Small intestine (tissue), 16 donors: ENCODE measurements at places on chromosomes 2 and 18. TPM values are rescaled to one million over a fixed set of nuclear protein-coding genes. Genes with fewer than 3 reads are reported as not detected.
A peak's percentile ranks its signal among the peaks of the same experiment; 100 is the strongest.

- H3K4me1 ChIP-seq = no peaks in the 10 kb centered on the region
- no peaks in the 10 kb centered on the region for H3K36me3 ChIP-seq
- no peak for DNase-seq
- no peak overlapping the region for H3K4me3 ChIP-seq
- H3K27me3 ChIP-seq = no peaks in the 10 kb centered on the region
- no peak overlapping the region for H3K27ac ChIP-seq
These were observed 924.7 kb downstream of the SUCLG1 start for GRCh38 chr2:83534416-83534815.

PJVK gene
- not detected for polyA plus RNA-seq

DNA sequence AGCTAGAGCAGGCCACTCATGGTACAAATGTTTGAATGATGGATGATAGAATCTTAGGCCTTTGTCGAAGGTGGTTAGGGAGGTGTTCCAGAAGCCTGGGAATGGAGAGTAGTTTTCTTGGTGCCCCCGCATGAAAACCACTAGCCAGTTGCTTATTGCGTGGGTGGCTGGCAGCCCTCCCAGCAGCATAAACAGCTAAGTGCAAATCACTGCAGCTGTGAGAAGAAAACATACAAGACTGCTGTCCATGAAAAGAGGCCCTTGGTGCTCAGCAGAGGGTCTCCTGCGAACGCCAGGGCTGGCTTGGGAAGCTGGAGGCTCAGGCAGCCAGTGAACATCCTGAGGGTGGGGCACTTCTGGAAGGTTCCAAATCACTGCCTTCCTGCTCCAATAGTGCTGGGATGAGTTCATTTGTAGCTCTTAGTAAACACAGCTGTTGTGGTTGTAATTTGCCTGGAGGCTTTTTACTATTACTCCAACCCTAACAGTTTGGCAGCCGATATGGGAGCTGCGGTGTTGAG is 118.8 kb downstream of the MGAT5 start:
- no peaks in the 10 kb centered on the region for H3K27me3 ChIP-seq
- no peak overlapping the region for H3K27ac ChIP-seq
- H3K4me3 ChIP-seq = no peak overlapping the region
- H3K36me3 ChIP-seq = peaks cover 8% of the 10 kb centered on the region
- H3K4me1 ChIP-seq = no peaks in the 10 kb centered on the region

GRCh38 chr2:166716968-166717367 is 171.3 kb upstream of the XIRP2 start:
- H3K36me3 ChIP-seq = no peaks in the 10 kb centered on the region
- no peaks in the 10 kb centered on the region for H3K4me1 ChIP-seq
- H3K27me3 ChIP-seq = no peaks in the 10 kb centered on the region
- no peak overlapping the region for H3K4me3 ChIP-seq
- H3K27ac ChIP-seq = no peak overlapping the region
- DNase-seq = no peak

DNA sequence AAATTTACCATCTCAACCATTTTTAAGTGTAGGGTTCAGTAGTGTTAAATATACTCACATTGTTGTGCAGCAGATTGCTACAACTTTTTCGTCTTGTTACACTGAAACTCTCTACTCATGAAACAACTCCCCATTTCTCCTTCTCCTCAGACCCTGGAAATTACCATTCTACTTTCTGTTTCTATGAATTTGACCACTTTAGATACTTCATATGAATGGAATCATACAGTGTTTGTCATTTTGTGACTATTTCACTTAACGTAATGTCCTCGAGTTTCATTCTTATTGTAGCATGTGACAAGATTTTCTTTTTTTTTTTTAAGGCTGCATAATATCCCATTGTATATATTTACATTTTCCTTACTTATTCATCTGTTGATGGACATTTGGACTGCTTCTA is 203.8 kb downstream of the PLCL1 start:
- no peak for DNase-seq
- H3K4me3 ChIP-seq = no peak overlapping the region
- H3K27me3 ChIP-seq = no peaks in the 10 kb centered on the region
- H3K36me3 ChIP-seq = no peaks in the 10 kb centered on the region
- H3K4me1 ChIP-seq = no peaks in the 10 kb centered on the region

DNA sequence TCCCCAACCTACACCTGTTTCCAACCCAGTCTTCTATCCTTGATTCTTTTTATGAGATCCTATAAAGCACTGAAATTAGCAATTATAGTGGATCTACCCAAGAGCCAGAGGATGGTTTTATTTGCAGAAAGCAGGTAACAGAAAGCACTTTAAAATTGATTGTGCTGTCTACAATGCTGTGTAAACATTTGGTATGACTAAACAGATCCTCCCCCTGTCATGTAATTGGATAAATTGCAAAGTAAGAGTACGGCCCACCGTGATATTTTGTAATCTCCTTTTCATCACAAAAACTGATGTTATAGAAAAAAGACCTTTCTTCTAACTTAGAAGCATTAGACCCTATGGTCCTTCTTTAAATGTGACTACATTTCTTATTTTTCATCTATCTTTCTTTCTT is 11.3 kb upstream of the PPP3R1 start:
- H3K27me3 ChIP-seq = no peaks in the 10 kb centered on the region
- no peak overlapping the region for H3K27ac ChIP-seq
- no peaks in the 10 kb centered on the region for H3K36me3 ChIP-seq
- no peaks in the 10 kb centered on the region for H3K4me1 ChIP-seq
- DNase-seq = no peak
- H3K4me3 ChIP-seq = no peak overlapping the region

SLC16A14 gene
- 0.27 TPM for polyA plus RNA-seq

BAZ2B gene
- polyA plus RNA-seq = 12.2 TPM

TDRD15 gene
- polyA plus RNA-seq = not detected

DNA sequence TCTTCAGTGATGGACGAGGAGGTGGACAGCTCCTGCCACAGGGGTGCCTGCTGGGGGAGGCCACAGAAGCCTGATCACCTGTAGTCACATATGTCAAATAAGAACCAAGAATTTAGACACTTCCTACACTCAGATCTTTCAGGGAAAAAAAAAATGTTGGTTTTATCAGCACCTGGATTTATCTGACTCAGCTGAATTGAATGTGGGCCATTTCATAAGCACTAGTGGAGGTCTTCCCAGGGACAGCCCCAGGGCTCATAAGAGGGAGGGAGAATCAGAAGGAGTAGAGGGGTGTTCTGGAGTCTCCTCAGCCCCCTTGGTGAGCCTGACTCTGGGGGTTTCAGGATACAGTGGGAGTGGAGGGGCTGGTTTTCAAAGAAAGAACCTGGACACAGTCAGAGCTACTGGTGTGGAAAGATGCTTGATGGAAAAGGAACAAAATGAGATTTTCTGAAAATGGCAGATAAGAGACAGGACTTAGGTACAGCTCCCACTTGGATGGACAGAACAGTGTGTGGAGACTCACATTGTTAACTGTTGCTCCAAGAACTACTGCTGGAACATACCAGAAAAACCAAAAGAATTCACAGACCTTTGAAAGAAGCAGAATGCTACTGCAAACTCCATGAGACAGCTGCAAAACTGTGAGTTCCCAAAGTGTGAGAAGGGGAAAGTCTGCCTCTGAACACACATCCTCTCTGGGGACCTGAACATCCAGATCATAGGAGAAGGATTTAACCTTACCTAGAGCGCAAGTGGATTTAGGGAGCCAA is 45.4 kb downstream of the LCT start:
- H3K4me3 ChIP-seq = no peak overlapping the region
- H3K27ac ChIP-seq = no peak overlapping the region
- H3K4me1 ChIP-seq = no peaks in the 10 kb centered on the region
- peaks cover 5% of the 10 kb centered on the region for H3K36me3 ChIP-seq

GRCh38 chr2:86753606-86754005 is 33.5 kb downstream of the RMND5A start:
- no peaks in the 10 kb centered on the region for H3K4me1 ChIP-seq
- no peak overlapping the region for H3K4me3 ChIP-seq
- H3K27me3 ChIP-seq = no peaks in the 10 kb centered on the region

DNA sequence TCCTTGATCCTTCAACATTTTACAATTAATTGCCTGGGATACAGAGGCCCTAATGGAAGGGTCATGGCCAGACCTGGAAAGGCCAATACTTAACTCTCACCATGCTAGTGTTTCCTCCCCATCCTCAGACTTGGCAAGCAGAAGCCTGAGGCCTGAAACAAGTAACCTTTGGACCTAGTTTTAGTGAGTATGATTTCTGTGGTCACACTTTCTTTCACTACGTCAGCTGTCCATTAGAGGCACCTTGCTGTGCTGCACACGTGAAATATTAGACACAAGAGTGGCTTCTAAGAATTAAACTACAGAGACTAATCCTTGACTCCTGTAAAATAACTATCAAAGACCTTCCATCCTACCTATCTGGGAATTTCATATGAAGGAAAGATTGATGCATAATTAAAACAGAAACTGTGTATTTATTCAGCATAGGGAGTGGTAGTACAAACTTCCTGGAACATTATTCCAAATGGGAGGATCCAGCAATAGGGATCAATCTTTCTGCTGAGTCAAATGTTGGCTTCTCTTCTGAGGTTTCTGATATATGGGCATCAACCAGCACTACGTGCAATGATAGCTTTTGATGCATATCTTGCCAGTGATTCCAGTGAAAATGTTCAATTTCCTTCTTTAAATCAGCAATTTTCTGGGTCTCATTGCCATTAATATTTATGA is 249.7 kb downstream of the IKZF2 start:
- no peaks in the 10 kb centered on the region for H3K36me3 ChIP-seq
- no peaks in the 10 kb centered on the region for H3K4me1 ChIP-seq
- no peak overlapping the region for H3K27ac ChIP-seq
- DNase-seq = no peak
- H3K4me3 ChIP-seq = no peak overlapping the region

- no peaks in the 10 kb centered on the region for H3K4me1 ChIP-seq
- H3K4me3 ChIP-seq = no peak overlapping the region
- H3K27me3 ChIP-seq = no peaks in the 10 kb centered on the region
- peak; percentile 80 for DNase-seq
These were observed 81.8 kb upstream of the GAREM1 start for GRCh38 chr18:32552421-32553030.

- H3K4me3 ChIP-seq = no peak overlapping the region
- no peak for DNase-seq
- H3K4me1 ChIP-seq = no peaks in the 10 kb centered on the region
- no peaks in the 10 kb centered on the region for H3K27me3 ChIP-seq
These were observed 193.8 kb downstream of the GULP1 start for GRCh38 chr2:188485496-188485895.

EML6 gene
- polyA plus RNA-seq = 0.54 TPM

EPHA4 gene
- 2.9 TPM for polyA plus RNA-seq

GRCh38 chr2:25323042-25323514 is 18.6 kb downstream of the DNMT3A start:
- H3K4me3 ChIP-seq = peak overlapping the region; percentile 24
- peaks cover 3% of the 10 kb centered on the region for H3K36me3 ChIP-seq
